ENCODE measurements at places on chromosomes 7 and 10. TPM values are rescaled to one million over a fixed set of nuclear protein-coding genes. Genes with fewer than 3 reads are reported as not detected.

- no peak for DNase-seq
These were observed 338.5 kb upstream of the FOXK1 start for GRCh38 chr7:4343272-4344247.

Gene GSAP
- total RNA-seq, result 7.4 TPM

DNA sequence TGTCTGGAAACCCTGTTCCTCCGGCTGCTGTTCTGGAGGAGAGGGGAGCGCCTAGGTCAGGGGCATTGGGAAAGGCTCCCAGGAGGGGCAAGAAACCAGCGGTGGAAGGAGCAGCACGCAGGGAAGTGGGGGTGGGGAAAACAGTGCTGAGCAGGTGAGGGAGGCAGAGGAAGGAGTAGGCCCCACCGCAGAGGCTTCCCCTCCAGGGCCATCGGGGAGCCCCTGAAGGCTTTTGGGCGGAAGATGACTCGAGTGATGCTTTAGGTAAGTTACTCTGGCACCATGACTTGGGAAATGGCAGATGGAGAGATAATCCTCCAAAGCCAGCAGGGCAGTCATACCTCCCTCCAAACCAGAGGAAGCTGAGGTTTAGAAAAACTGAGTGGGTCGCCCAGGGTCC lies 106.5 kb upstream of the ANLN start:
- DNase-seq, result no peak

DNA sequence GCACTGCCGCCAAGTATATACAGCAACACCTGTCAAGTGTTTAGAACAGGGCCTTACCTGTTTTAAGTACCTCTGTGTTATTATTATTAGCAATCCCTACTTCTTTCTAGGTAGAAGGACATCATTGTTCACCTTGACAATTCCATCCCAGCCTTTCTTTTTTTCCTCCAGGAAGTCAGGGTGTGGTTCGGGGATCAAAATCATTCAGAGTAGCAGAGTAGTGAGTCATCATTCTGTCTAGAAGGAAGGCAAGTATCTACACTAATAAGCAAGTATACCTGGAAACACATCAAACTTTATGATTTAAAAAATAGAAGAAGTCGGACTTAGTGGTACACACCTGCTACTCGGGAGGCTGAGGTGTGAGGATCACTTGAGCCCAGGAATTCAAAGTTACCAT lies 25.5 kb upstream of the CAPZA2 start:
- DNase-seq, result no peak

DNA sequence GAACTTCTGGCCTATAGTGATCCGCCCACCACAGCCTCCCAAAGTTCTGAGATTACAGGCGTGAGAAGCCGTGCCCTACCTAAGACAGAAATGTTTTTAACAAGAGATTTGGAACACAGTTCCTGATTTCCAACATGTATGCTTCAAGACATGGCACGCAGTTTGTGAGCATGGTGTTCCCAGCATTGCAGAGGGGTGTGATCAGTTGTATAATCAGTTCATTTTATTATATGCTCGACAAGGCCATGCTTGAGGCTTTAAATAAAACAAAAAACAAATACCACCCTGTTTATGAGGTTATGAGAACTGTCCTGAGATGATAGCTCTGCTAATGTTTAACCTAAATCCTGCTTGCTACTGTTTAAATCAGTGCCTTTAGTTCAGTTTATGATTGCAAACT lies 60.2 kb downstream of the TASOR2 start:
- DNase-seq, result no peak

DNA sequence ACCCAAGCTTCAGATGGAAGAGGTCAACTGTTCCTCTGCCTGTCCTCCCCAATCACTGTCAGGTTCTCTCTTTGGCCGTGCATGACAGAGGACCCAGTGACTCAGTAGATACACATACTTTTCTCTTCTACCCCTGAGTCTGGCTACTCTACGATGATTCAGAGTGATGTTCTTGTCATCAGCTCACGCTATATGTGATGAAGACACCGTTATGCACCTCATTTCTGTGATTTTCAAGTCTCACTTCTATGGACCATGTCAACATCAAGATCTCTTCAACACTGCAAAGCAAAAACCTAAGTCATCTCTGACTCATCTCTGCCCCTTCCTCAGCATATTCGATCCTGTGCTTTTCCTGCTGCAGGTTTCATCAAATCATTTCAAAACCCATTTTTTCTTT lies 76.6 kb upstream of the DGKI start:
- DNase-seq, result no peak

Gene PLXNA4
- total RNA-seq, result 6.8 TPM

All from skin of body (tissue), 3 donors.